ENCODE measurements at places on chromosomes 5 and 9. TPM values are rescaled to one million over a fixed set of nuclear protein-coding genes. Genes with fewer than 3 reads are reported as not detected.

DNA sequence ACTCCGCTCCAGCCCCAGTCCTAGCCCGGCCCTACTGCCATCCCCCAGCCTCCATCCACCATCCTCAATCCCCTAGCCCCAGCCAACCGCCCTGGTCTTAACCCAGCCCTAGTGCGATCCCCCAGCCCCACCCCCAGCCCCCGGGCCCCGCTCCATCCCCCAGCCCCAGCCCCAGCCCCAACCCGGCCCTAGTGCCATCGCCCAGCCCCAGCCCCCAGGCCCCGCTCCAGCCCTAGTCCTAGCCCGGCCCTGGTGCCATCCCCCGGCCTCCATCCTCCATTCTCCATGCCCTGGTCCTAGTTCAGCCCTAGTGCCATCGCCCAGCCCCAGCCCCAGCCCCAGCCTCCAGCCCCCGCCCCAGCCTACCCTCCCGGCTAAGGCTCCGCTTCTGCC is 398 bp downstream of the TOR1A start:
- no peaks in the 10 kb centered on the region for H3K4me1 ChIP-seq
- peak overlapping the region; percentile 100 for H3K4me3 ChIP-seq
- H3K27me3 ChIP-seq = no peaks in the 10 kb centered on the region
- H3K27ac ChIP-seq = no peak overlapping the region

GRCh38 chr5:142095035-142095434 is 13.5 kb upstream of the NDFIP1 start:
- no peaks in the 10 kb centered on the region for H3K27me3 ChIP-seq
- H3K4me3 ChIP-seq = no peak overlapping the region
- no peaks in the 10 kb centered on the region for H3K36me3 ChIP-seq
- no peak for DNase-seq

GRCh38 chr5:86917117-86917579 is 299.4 kb downstream of the COX7C start:
- H3K27ac ChIP-seq = no peak overlapping the region
- H3K27me3 ChIP-seq = no peaks in the 10 kb centered on the region
- no peaks in the 10 kb centered on the region for H3K36me3 ChIP-seq
- no peaks in the 10 kb centered on the region for H3K4me1 ChIP-seq

DNA sequence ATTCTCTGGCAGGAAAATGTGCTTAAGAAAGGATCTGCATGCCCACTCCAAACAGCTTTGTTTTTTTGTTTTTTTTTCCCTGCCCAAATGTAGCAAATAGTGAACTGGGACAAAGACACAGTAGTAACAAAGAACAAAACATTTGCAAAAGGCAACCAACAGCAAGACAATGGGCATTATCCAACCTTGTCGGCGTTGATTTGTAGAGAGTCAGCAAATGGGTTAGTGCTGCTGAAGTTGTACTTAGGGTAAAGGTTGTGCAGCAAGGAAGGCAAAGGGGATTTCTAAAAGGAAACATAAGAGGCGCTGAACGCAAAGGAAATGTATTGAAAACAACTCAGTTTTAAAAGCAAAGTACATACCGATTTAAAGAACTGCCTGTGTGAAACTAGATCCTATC is 136.2 kb downstream of the MPDZ start:
- DNase-seq = no peak
- no peak overlapping the region for H3K27ac ChIP-seq
- H3K36me3 ChIP-seq = no peaks in the 10 kb centered on the region
- peaks cover 5% of the 10 kb centered on the region for H3K4me1 ChIP-seq
- no peaks in the 10 kb centered on the region for H3K27me3 ChIP-seq
- H3K4me3 ChIP-seq = no peak overlapping the region

GRCh38 chr9:80649001-80649420 is 1040.3 kb downstream of the TLE1 start:
- no peak overlapping the region for H3K4me3 ChIP-seq
- H3K36me3 ChIP-seq = no peaks in the 10 kb centered on the region
- no peaks in the 10 kb centered on the region for H3K4me1 ChIP-seq
- no peaks in the 10 kb centered on the region for H3K27me3 ChIP-seq
- H3K27ac ChIP-seq = no peak overlapping the region

DNA sequence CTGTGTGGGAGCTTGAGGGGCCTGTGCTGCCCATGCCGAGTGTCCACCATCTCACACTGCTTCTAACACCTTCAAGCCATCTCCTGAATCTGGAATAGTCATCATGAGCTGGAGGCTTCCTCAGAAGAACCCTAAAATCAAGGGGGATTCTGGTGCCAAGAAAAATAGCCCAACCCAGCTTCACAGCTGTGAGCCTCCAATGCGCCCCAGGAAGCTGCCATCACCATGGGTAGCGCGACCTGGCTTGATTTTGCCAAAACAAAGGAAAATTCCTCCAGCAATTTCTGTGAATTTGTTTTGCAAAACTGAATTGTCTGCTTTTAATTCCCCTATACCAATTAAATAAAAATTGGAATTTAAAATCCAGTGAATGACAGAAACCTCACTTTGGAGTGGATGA is 6.2 kb upstream of the TIFAB start:
- peaks cover 4% of the 10 kb centered on the region for H3K27me3 ChIP-seq
- no peak overlapping the region for H3K27ac ChIP-seq
- no peak for DNase-seq
- H3K4me3 ChIP-seq = no peak overlapping the region

- DNase-seq = no peak
- no peak overlapping the region for H3K27ac ChIP-seq
- H3K27me3 ChIP-seq = no peaks in the 10 kb centered on the region
- no peak overlapping the region for H3K4me3 ChIP-seq
Measured at GRCh38 chr9:7129391-7129790, 371.6 kb downstream of the KDM4C start.

GRCh38 chr9:3949744-3950143 is 350.1 kb downstream of the GLIS3 start:
- no peaks in the 10 kb centered on the region for H3K36me3 ChIP-seq
- no peak for DNase-seq
- no peaks in the 10 kb centered on the region for H3K27me3 ChIP-seq
- no peak overlapping the region for H3K4me3 ChIP-seq
- H3K27ac ChIP-seq = no peak overlapping the region

DNA sequence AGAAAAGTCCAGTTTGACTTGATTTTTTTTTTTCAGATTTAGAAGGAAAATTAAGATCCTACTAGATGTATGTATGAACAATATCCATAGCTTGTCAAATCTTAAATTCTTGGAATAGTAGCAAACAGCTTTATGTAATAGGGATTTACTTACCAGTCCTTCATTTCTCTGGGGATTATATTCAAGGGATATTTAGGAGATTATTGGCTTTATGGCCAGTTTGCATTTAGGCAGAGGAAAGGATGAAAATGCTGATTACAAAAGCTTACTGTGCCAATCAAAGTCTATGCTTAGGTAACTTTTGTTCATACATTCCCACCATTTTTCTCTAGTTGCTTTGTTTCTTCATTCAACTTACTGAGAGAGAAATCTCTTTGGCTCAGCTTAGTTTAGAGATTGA is 47.9 kb downstream of the MAST4 start:
- no peak overlapping the region for H3K27ac ChIP-seq
- H3K36me3 ChIP-seq = no peaks in the 10 kb centered on the region
- H3K4me3 ChIP-seq = no peak overlapping the region
- DNase-seq = no peak

DNA sequence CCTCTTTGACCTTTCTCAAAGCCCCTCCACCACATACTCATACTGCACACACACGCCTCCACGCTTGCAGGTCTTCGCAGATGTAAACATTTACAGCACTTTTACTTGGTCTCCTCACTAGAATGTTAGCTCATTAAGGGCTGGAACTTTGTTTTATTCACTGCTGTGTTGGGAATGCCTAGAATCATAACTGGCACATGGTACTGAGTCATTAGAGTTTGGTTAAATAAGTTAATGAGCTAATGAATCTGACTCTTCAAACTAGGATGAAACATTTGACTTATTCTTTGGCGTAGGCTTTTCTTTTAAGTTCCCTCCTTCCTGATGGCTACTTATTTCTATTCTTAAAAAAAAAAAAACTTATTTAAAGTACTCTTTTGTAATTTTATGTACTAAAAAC is 28.9 kb downstream of the MAN2A1 start:
- no peaks in the 10 kb centered on the region for H3K4me1 ChIP-seq
- no peak overlapping the region for H3K27ac ChIP-seq
- DNase-seq = no peak
- H3K4me3 ChIP-seq = no peak overlapping the region
- no peaks in the 10 kb centered on the region for H3K27me3 ChIP-seq
- 0 out of 2 replicates have a peak, but pooled peaks cover 3% of the 10 kb centered on the region for H3K36me3 ChIP-seq

DNA sequence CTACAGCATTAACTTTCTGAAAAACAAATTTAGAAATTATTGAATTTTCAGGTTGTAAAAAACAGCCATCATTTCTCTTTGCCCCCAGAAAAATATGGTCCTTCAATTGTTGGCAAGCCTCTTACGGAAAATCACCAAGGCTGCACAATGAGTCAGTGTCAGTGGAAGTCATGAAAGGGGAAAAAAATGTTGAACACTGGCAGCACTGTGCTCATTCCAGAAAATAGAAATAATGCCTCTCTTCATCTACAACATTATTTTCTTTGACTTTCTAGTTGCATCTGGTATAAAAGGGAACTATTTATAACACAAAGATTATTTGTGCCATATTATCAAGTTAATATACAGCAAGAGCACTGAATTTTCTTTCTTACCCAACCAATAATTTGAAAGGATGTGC is 26.7 kb upstream of the STK32A start:
- no peaks in the 10 kb centered on the region for H3K36me3 ChIP-seq
- no peak for DNase-seq
- H3K4me1 ChIP-seq = no peaks in the 10 kb centered on the region
- no peak overlapping the region for H3K27ac ChIP-seq

DNA sequence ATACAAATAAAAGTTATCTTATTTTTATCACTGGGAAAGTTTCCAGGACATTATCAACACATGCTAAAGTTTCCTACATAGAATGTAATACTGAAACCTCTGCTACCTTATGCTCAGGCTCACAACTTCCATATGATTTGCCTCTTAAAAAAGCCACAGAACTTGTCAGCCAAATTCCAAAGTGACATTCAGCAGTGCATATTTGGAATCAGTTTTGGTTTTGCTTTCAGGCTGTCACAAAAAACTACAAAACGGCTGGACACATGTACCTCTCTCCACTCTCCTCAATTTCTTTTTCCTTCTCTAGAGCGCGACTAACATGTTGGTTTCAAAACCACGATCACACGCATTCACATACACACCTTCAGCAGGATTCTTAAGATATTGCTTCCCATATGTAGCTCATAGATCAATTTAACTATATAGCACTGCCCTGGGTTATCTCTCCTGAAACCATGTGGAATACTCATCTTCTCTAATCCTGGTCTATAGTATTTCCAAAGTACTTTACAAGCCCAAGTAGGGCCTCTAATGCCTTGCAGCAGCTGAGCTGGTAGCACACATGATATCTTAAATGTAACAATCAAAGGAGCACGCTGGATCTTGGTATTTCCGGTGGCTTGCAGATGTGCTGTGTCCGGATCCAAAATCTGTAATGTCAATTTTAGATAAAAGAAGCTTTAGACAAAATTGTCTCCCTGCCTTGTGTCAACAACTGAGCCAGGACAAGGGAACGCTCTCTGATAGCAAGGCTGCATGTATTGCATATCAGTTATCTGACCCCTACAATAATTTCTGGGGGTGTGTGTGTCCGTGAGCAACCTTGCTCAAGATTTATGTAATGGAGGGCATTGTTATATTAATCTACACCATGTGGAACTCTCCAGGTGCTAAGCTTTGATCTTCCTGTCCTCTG is 203.2 kb downstream of the DMRT2 start:
- DNase-seq = no peak
- no peaks in the 10 kb centered on the region for H3K36me3 ChIP-seq
- H3K27ac ChIP-seq = no peak overlapping the region
- H3K27me3 ChIP-seq = no peaks in the 10 kb centered on the region
- no peaks in the 10 kb centered on the region for H3K4me1 ChIP-seq

- no peaks in the 10 kb centered on the region for H3K36me3 ChIP-seq
- no peak for DNase-seq
- no peak overlapping the region for H3K27ac ChIP-seq
- no peak overlapping the region for H3K4me3 ChIP-seq
- no peaks in the 10 kb centered on the region for H3K27me3 ChIP-seq
Measured at GRCh38 chr9:114893221-114894010, 37.0 kb downstream of the TNFSF8 start.

Gene MARCOL
- total RNA-seq = not detected

Gene OSMR
- total RNA-seq = 2.6 TPM

Gene MEF2C
- total RNA-seq = 1.4 TPM

Gene TENT4A
- total RNA-seq = 25.1 TPM

Gene IL6ST
- 9.6 TPM for total RNA-seq

Gene CFAP90
- 0.39 TPM for total RNA-seq

Gene RACK1
- total RNA-seq = 2,564 TPM
